Stimulated activated CD8-positive, alpha-beta memory T cell treated with anti-CD3 and anti-CD28 coated beads, Interleukin-2, amount 100 ng/mL, for 1 hour (primary cell): ENCODE measurements at places on chromosomes 13 and 19.

DNA sequence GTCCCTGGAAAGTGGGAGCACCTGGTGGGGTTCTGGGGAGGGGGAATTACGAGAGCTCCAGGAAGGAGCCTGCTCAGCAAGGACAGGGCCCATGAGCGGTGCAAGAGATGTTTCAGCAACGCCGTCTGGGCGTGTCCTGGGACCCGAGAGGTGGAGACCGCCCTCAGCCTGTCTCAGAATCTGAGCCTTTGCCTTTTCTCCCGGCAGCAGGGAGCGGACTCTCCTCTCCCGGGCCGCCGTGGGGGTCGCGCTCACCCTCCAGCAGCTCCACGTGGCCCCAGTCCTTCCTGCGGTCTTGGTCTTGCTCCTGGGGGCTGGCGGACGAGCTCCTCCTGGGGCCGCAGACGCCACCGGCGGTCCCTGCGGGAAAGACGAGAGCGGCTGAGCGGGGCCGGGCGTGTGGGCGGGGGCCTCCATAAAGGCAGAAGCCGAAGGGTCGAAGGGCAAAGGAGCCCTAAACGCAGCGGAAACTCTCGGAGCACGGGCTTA, 714 bp downstream of the POLRMT start:
- no peak for DNase-seq

DNA sequence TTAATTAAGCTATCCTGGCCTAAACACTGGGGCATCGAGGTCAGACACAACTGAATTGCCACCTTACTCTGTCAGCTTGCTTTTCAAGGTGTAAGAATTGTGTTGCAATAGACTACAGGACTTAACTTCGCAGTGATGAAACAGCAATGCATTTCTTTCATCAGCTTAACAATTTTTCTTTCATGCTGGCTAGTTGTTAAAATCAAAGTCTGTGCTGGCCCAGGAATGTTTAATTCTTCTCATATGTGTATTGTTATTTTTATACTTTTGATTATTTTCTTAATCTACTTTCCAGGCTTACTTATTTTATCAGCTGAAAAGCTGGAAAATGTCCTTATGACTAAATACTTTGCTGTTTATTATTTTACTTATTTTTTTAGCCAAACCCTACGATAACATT, 79.7 kb downstream of the EFNB2 start:
- DNase-seq = no peak

DNA sequence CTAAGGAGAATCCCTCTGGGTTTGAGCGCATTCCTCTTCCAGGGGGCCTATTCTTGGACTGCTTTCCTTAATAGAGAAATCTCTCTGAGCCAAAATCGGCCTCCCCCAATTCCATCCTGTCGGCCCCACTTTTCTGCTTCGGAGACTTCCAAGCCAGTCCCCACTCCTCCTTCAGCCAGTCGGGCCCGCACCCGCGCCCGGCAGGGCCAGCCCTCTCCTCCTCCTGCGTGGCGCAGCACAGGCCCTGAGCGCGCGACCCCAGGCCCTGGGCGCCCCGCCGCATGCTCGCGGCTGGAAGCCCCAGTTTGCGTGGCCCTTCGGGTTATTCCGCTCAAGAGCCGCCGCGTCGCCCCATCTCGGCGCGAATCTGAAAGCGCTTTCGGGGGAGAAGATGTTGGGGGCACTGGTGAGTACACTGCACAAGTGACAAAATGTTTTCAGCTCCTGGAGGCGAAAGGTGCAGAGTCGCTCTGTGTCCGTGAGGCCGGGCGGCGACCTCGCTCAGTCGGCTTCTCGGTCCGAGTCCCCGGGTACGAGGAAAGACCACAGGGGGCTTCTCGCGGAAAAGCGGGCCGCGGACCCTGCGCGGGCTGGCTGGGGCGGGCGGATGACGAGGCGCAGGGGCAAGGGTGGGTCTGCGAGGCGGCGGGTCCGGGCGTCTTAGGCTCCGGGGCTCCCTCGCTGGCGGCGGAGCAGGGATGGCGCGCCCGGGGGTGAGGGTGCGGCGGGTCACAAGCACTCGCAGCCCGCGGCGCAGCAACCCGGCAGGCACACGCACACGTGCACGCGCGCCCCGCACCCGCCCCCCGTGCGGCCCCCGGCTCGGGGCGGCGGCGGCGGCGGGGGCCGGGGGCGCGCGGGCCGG, at the start of gene IL17D:
Gene IL17D, plus strand, starts transcription at position 785 of the 865 bp plus-strand sequence. CDS start 303 bp downstream, outside the sequence.
- DNase-seq = no peak

DNA sequence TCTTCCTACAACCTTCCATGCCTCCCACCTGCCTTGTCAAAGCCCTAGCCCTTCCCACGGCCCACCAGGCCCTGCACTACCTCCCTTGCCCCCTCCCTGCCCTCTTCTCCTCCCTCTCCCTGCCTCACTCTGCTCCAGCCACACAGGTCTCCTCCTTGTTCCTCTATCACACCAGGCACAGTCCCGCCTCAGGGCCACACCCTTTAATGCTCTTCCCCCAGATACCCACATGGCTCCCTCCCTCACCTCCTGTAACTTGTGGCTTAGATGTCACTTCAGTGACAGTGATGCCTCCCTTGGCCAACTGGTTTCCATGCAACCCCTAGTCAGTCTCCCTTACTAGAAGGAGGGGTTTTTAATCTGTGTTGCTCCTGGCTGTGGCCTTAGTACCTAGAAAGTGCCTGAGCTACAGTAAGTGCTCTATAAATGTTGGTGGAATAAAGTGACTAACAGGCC, 1.3 kb downstream of the SIRT6 start:
- DNase-seq = no peak

DNA sequence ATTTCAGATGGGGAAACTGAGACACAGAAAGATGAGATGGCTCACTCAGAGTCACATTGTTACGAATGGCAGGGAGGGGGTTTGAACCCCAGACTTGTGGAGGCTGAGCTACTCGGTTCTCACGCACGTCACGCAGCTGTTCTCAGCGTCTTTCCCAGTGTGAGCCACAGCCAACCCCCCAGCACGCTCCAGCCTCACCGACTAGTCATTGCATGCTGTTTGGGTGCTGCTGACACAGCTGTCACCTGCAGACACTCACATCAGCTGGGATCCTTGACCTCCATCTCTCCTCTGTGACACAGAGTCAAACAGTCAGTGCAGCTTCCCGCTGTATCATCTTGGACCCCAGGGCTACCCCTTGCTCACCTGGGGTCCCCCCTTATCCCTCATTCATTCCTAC, 2.4 kb upstream of the NCAN start:
- DNase-seq = no peak

DNA sequence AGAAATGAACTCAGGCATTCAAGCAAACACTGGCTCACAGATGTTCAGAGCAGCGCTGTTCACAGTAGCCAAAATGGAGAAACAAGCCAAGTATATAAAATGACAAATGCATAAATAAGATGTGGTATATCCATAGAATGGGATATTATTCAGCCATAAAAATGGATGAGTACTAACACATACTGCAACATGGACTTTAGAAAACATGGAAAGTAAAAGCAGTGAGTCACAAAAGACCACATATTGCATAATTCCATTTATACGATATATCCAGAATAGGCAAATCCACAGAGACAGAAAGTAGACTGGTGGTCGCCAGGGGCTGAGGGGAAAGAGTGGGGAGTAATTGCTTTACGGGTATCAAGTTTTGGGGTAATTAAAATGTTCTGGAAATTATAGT, 6.6 kb downstream of the ZNF837 start:
- DNase-seq = no peak

GRCh38 chr13:113929628-113930615, 44.0 kb downstream of the C13orf46 start:
- no peak for DNase-seq

- DNase-seq = no peak
These were observed 1.1 kb downstream of the SUPT5H start for GRCh38 chr19:39446365-39447084.

GRCh38 chr13:21825801-21826200, 154.9 kb downstream of the FGF9 start:
- no peak for DNase-seq

- DNase-seq = no peak
These were observed 284.9 kb downstream of the KLF12 start for GRCh38 chr13:73849292-73849691.

DNA sequence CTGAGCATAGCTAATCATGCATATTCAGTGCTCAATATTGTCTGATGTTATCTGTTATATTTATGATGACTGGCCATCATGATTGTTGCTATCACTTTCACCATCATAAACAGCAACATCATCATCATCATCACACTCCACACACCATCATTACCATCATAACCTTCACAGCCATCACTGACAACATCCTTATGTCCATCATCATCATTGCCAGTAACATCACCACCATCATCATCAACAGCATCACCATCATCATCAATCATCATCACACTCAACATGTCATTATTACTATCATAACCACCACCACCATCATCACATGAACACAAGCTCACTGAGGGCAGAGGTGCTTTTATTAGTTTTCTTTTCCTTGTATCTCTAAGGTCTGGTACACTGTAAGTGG, 75.9 kb downstream of the MBD3L1 start:
- DNase-seq = no peak

DNA sequence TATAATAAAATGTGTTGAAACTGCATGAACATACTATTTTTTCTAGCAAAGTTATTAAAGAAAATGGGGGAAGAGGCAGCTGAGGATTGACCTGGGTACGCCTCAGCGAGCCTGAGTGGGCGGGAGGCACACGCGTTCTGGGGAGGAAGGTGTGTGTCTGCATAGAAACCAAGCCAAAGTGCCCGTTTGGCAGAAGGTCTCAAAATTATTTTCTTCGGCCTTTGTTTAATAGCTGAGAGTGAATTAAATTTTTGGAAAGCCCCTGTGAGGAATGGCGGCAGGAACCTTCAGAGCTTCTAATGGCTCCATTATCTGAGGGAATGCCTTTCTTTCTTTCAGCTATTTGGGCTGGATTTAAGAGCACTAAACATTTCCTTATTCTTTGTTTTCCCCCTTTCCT, 5.2 kb downstream of the ZIC2 start:
- no peak for DNase-seq
